ENCODE measurements at places on chromosomes 5 and 9.

GRCh38 chr5:129836321-129836720 is 67.9 kb upstream of the CHSY3 start:
- no peak for DNase-seq

GRCh38 chr9:124303762-124304161 is 46.0 kb downstream of the NEK6 start:
- DNase-seq, result no peak

DNA sequence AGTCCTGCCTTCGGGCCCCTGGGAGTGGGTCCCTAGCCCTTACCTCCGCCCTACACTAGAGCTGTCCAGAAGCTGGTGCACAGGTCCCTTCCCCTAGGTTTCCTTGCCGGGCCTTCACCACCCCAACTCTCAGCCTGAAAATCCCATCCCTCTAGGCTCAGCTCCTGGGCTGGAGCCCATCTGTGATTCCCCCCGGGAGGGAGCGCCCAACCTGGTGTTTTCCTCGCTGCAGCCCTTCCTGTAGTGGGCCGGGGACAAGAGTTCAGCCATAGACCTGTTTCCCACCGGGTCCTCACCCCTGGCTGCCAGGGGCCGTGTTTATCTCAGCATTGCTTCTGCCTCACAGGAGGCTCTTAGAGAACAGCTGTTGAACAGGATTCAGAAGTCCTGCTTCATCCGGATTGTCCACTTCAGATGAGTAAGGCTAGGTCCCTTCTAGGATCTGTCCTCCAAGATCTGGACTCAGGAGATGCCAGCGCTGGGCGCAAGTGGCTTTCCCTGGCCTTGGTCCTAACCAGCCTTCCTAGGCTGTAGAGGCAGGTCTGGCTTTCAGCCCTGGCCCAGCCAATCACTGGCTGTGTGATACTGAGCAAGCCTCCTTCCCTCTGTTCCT is 965 bp downstream of the GLIPR2 start:
- no peak for DNase-seq

- no peak for DNase-seq
These were observed 13.1 kb upstream of the FOXI1 start for GRCh38 chr5:170092455-170093101.

DNA sequence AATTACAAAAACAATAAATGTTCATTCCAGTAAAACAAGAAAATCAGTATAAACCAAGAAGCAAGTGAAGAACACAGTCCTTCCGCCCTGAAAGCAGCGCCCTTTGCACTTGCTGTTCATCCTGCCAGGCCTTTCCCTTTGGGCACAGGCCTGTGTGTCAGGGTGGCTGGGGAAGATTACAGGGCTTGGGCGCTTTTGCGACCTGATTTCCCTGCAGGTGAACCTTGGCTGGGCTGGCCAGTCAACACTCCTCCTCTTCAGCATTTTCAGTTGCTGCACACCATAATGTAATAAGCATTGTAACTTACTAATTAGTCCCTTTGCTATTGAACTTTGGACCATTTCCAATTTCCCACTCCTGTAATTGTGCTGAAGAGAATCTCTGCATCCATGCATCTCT is 38.6 kb upstream of the TDRD7 start:
- no peak for DNase-seq

DNA sequence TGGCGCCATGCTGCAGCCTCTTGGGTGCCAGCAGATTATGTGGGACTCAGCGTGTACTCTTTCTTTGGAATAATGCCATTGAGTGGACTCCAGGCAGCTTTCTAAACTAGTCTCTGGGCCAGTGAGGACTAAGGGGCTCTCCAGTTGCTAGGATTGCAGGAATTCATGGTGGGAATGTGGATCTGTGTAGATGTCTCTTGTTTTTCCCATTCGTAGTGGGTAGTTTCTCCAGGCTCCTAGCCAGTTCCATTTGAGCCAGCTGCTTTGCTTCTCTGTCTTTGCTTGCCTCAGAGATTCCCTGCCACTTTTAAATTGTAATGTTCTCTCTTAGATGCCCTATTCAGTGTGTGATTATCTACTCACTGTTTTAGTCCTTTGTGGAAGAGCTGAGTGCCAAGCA is 42.6 kb downstream of the SLF1 start:
- no peak for DNase-seq

- DNase-seq, result no peak
These were observed 13.5 kb downstream of the NDFIP1 start for GRCh38 chr5:142122121-142122520.

- DNase-seq, result no peak
These were observed 199.9 kb upstream of the SMC2 start for GRCh38 chr9:103894184-103894583.

DNA sequence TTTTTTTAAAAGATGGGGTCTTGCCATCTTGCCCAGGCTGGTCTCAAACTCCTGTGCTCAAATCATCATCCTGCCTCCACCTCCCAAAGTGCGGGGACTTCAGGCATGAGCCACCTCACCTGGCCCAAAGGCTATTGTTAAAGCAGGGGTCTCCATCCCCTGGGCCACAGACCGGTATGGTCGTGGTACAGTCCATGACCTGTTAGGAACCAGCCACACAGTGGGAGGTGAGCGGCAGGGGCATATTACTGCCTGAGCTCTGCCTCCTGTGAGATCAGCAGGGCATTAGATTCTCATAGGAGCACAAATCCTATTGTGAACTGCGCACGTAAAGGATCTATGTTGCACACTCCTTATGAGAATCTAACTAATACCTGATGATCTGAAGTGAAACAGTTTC is 7.3 kb upstream of the NOL6 start:
- DNase-seq, result no peak

GRCh38 chr5:65263321-65263720 is 218.4 kb downstream of the ADAMTS6 start:
- no peak for DNase-seq

DNA sequence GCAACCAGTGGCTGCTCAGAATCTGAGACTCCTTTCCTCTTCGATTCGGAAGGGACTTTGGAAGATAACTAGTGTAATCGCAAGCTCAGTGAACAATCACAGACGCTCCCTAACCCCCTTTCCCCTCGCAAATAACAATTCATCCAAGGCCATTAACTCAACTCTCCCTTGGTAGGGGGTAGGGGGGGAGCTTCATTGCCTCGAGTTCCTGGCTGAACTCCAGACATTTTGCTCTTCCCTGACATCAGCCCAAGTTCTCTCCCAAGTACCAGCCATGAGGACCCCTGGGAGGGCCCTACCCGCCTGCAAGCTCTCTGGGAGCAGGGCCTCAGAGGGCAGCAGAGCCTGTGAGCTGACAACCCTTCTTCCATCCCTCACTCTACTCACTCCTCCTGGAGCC is 8.4 kb downstream of the FAM163B start:
- no peak for DNase-seq

- DNase-seq, result peak; percentile 97
These were observed 162.4 kb upstream of the ZNF608 start for GRCh38 chr5:124908581-124909451.

GRCh38 chr5:159094745-159095144 is 5.0 kb downstream of the EBF1 start:
- peak; percentile 55 for DNase-seq

Data from NCI-H748 treated with DMSO at 0.1 percent for 48 hours (cell line).